ENCODE measurements at places on chromosomes 5 and 9. TPM values are rescaled to one million over a fixed set of nuclear protein-coding genes. Genes with fewer than 3 reads are reported as not detected.

ZNF879 gene
- not detected for total RNA-seq

TMEM232 gene
- total RNA-seq, result 4.2 TPM

BTNL3 gene
- total RNA-seq, result not detected

DNA sequence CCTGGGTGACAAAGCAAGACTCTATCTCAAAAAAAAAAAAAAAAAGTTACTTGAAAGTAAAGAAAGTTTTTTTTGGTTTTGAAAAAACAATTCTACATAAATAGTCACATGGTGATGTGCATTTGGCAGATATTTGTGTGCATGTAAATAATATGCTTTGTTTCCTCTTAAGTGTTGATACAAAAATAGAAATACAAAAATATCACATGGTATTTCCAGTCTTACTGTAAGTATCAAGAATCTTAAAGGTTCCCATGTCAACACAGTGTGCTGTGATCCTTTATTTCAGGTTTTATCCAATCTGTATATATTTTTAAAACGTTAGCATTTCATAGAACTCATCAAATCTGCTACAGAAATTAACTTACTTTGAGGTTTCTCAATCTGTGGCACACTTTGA lies 521.9 kb downstream of the TLE4 start:
- DNase-seq, result no peak
- H3K4me1 ChIP-seq, result no peaks in the 10 kb centered on the region
- H3K27me3 ChIP-seq, result no peaks in the 10 kb centered on the region
- H3K27ac ChIP-seq, result no peak overlapping the region
- H3K4me3 ChIP-seq, result no peak overlapping the region

GRCh38 chr9:34810187-34810524 lies 100.2 kb upstream of the CCL21 start:
- H3K4me1 ChIP-seq, result no peaks in the 10 kb centered on the region
- H3K27me3 ChIP-seq, result no peaks in the 10 kb centered on the region
- H3K36me3 ChIP-seq, result no peaks in the 10 kb centered on the region
- DNase-seq, result no peak
- no peak overlapping the region for H3K27ac ChIP-seq

- no peaks in the 10 kb centered on the region for H3K27me3 ChIP-seq
- H3K27ac ChIP-seq, result no peak overlapping the region
- no peak for DNase-seq
- H3K36me3 ChIP-seq, result no peaks in the 10 kb centered on the region
Observed at GRCh38 chr5:16755641-16756040, 138.8 kb upstream of the RETREG1 start.

MAMDC2 gene
- not detected for total RNA-seq

PCDHAC2 gene
- not detected for total RNA-seq

- peaks cover 49% of the 10 kb centered on the region for H3K4me1 ChIP-seq
- DNase-seq, result peak; percentile 69
- H3K27ac ChIP-seq, result no peak within 1 kb of the TSS
- peaks cover 2% of the 10 kb centered on the region for H3K27me3 ChIP-seq
Observed at GRCh38 chr5:157575381-157576020, at the start of gene ADAM19. TSS of gene ADAM19 (minus strand) at chr5:157575775. CDS start at chr5:157575696, 79 bp downstream.

DNA sequence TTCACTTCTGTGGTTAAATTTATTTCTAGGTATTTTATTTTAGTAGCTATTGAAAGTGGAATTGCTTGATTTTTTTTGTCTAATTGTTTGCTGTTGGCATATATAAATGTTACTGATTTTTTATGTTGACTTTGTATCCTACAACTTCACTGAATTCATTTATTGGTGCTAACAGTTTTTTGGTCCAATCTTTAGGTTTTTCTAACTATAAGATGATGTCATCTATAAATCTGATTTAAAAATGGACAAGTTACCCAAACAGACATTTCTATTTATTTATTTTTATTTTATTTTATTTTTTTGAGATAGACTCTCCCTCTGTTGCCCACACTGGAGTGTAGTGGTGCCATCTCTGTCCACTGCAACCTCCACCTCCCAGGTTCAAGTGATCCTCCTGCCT lies 162.3 kb downstream of the COX7C start:
- no peak overlapping the region for H3K27ac ChIP-seq
- H3K36me3 ChIP-seq, result no peaks in the 10 kb centered on the region
- no peaks in the 10 kb centered on the region for H3K4me1 ChIP-seq
- no peak overlapping the region for H3K4me3 ChIP-seq
- H3K27me3 ChIP-seq, result no peaks in the 10 kb centered on the region
- DNase-seq, result no peak

DNA sequence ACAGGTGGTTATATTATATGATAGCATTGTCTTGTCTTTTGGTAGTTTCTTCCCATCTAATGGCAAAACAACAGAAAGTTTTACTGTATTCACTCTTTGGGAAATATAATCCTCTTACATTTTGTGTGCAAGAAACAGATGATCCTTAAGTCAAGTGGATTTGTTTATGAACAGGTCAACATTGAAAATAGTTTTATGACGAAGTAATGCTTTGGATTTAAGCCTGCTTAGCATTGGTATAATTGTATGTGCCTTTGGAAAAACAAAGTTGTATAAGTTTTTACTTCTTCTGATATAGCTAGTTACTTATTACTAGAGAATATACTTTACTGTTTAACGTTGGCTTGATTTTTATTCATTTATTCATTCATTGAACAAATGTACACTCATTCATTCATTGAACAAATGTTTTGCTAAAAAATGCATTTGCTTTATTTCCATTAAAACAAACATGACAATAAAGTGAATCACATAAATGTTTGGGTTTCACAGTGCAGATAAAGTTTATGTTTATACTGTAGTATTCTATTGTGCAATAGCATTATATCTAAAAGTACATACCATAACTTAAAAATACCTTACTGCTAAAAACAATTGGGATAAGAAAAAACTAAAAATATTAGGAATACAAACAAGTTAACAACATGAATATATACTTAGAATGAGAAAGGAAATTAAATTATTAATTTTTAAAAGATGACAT lies 12.3 kb downstream of the SGCD start:
- H3K36me3 ChIP-seq, result no peaks in the 10 kb centered on the region
- no peak for DNase-seq
- no peaks in the 10 kb centered on the region for H3K27me3 ChIP-seq
- H3K27ac ChIP-seq, result no peak overlapping the region
- no peaks in the 10 kb centered on the region for H3K4me1 ChIP-seq

DNA sequence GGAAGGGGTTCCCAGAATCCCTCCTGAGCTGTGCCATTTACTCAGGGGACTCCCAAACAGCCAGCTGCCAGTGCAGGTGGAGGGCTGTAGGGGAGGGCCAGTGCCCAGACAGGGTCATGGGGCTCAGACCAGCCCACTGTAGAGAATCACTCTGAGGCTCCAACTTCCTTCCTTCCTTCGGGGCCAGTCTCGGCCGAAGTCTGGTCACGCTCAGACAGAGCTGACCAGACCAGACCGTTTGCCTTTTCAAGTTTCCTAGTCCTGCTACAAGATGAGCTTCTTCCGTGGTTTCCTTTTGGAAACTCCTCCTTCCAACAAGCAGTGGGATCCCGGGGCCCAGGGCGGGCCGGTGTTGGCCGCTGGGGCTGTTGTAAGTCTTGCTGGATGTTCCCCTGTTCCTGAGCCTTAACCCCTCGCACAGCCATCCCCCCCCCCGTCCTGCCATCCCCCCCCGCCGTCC lies 52.6 kb downstream of the SAR1B start:
- H3K36me3 ChIP-seq, result peaks cover 35% of the 10 kb centered on the region
- no peak overlapping the region for H3K4me3 ChIP-seq
- H3K27me3 ChIP-seq, result no peaks in the 10 kb centered on the region
- peaks cover 12% of the 10 kb centered on the region for H3K4me1 ChIP-seq

GRCh38 chr9:137813167-137813566 lies 64.4 kb upstream of the CACNA1B start:
- H3K36me3 ChIP-seq, result peaks cover 31% of the 10 kb centered on the region
- H3K27me3 ChIP-seq, result no peaks in the 10 kb centered on the region
- H3K4me3 ChIP-seq, result no peak overlapping the region
- H3K4me1 ChIP-seq, result no peaks in the 10 kb centered on the region
- no peak for DNase-seq

NEUROG1 gene
- total RNA-seq, result not detected

- H3K27ac ChIP-seq, result no peak overlapping the region
- H3K27me3 ChIP-seq, result no peaks in the 10 kb centered on the region
- H3K4me3 ChIP-seq, result no peak overlapping the region
Observed at GRCh38 chr5:172420235-172420939, 33.9 kb downstream of the SH3PXD2B start.

SLC6A7 gene
- not detected for total RNA-seq

DNA sequence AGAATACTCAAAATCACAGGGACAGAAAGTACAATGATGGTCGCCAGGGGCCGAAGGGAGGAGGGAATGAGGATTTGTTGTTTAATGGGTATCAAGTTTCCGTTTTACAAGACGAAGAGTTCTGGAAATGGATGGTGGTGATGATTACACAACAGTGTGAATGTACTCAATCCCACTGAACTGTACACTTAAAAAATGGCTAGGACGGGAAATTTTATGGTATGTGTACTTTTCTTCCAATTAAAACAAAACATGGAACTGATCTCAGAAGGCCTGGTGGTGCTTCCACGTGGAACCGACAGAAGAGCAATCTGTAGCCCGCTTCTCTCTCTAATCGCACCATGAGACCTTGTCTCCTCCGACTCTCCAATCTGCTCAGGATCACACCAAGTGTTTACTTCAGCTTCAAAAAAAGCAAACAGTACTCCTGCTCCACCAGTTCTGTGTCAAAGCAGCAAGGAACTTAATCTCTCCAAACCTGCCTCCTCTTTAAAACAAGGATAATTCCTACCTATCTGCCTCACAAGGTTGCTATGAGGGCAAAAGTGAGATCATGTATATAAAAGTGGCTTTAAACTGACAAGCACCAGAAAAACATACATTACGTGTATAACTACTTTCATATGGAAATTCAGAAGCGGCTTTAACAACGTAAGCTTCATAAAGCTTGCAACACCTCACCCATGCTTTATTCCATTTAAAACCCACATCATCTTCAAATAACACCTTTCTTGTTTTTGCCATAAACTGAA lies 2.1 kb downstream of the ECPAS start:
- no peak for DNase-seq
- peak overlapping the region; percentile 99 for H3K4me3 ChIP-seq
- no peaks in the 10 kb centered on the region for H3K36me3 ChIP-seq
- H3K27me3 ChIP-seq, result no peaks in the 10 kb centered on the region
- peak overlapping the region; percentile 78 for H3K27ac ChIP-seq

Data from Karpas-422 (cell line).